ENCODE measurements at places on chromosomes 13 and 19.
A peak's percentile ranks its signal among the peaks of the same experiment; 100 is the strongest.

DNA sequence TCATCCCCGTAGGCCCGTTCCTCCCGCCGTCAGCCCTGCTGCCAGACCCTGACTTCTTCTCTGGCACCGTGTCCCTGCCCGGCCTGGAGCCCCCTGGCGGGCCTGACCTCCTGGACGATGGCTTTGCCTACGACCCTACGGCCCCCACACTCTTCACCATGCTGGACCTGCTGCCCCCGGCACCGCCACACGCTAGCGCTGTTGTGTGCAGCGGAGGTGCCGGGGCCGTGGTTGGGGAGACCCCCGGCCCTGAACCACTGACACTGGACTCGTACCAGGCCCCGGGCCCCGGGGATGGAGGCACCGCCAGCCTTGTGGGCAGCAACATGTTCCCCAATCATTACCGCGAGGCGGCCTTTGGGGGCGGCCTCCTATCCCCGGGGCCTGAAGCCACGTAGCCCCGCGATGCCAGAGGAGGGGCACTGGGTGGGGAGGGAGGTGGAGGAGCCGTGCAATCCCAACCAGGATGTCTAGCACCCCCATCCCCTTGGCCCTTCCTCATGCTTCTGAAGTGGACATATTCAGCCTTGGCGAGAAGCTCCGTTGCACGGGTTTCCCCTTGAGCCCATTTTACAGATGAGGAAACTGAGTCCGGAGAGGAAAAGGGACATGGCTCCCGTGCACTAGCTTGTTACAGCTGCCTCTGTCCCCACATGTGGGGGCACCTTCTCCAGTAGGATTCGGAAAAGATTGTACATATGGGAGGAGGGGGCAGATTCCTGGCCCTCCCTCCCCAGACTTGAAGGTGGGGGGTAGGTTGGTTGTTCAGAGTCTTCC is 1.3 kb upstream of the CLASRP start:
- DNase-seq: no peak

DNA sequence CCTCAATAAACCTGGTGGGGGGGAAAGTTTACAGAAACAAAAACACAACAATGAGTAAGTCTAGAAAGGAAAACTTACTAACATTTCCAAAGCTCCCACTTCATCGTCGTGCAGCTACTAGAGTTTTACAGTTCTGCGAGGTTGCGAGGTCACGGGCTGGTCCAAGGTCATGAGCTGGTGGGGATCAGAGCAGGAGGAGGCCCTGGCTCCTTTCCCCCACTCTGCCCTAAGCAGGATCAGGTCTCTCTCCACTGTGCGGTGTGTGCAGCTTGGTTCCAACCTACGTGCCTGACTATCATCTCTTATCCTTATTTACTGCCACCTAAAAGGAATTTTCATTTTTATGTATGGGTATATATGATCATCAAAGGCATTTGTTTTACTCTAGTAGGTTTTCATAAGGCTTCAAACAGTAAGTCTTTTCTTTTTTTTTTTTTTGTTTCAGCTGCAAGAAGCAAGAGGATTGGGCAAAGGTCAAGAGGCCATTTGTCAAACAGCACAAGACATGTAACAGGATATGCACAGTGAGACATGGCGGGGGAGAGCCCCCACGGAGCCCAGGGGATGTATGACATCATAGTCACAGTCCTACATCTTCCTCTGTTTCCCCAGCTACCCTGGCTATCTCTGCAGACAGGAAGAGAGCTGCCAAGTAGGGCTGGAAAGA is 76.6 kb upstream of the POMP start:
- DNase-seq: no peak

DNA sequence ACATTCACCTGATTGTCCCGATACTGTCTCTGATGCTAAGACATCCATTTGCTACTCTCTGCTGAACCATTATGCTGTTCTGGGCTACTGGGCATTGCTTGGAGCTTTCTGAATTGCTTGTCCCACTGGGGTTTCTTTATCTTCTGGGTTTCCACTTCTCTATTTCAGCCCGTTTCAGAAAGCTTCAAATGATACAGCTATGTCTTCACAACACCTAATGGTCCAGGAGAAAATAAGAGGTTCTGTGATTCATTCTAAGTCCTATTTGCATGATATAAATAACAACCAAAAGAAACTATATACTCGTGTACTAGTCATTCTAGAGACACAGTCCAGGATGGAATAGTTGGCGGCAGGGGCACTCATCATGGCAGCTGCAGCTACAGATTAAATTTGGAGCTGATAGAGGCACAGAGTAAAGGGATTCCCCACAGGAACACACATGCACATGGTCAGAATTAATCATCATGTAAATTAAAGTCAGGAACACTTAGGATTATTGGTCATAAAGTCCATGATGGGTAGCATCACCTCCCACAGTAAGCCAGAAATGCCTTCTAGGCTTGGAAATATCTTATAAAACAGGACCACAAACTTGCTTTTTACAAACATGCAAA is 33.3 kb upstream of the SCEL start:
- DNase-seq: no peak

- no peak for DNase-seq
Observed at GRCh38 chr13:20149762-20150161, 11.1 kb downstream of the GJA3 start.

DNA sequence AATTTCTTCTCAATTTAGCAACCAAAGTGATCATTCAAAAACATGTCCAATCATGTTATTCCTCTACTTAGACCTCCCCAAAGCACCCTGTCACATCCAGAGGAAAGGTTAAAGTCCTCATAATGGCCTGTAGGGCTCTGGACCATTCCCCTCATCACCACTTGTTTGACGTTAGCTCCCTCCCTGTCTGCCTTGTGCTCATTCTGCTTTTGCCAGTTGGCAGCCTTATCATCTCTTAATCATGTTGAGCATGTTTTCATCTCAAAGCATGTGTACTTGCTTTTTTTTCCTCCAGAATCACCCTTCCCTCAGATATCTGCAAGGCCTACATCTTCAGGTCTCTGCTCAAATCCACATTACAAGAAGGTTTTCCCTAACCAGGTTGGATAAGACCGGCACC is 25.9 kb downstream of the UBAC2 start:
- no peak for DNase-seq

GRCh38 chr19:19626516-19627472 is 1.2 kb downstream of the LPAR2 start:
- no peak for DNase-seq

DNA sequence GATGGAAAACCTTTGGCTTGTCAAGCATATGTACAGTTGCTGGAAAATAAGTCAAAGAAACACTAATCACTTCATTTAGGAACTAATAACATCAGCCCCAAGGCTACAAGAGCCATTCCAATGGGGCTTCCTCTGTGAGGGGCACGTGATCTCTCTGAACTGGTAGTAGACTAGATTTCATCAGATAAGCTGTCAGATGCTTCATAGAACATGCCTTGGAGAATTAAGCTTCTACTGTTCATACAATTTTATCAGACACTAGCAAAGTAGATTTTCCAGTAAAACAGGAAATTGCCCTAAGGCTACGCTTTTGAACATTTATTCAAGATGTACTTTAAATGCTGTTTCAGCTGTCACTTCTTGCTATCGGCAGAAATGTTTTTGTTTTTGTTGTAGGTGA is 107.8 kb downstream of the EDNRB start:
- DNase-seq: no peak

GRCh38 chr13:31996601-31997000 is 35.0 kb upstream of the FRY start:
- DNase-seq: no peak

DNA sequence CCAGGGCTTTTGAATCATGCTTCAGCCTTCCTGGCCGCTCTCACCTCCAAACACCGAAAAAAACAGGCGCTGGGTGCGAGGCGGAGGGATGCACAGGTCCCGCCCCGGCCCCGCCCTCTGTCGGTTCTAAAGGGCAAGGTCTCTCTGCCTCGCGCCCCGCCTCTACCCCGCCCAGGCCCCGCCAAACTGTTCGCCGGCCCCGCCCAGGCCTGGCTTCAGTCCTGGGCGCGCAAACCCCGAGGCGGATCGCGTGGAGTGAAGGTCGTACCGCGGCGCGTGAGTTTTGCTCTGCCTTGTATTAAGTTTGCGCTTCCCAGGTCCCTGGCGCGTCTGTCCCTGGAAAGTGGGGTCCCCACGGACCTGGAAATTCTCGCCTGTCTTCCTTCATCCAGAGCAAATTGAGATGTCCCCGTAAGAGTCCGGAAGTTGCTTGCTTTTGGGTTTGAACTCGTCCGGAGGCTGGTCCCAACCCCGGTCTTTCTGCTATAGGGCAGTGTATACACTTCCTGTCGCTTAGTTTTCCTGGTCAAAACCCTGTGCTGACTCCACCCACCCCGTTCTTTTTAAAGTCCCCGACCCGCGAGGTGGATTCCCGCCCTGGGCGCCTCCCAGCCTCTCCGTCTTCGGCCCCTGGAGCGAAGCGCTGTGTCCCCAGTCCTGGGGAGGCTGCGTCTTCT is 8.4 kb downstream of the ZNF808 start:
- no peak for DNase-seq

GRCh38 chr13:56271686-56272085 is 869.0 kb upstream of the PRR20A start:
- no peak for DNase-seq

- no peak for DNase-seq
Observed at GRCh38 chr19:28301463-28301862, 911.5 kb downstream of the UQCRFS1 start.

- no peak for DNase-seq
Observed at GRCh38 chr13:79998381-79998880, 342.5 kb downstream of the SPRY2 start.

- DNase-seq: no peak
Observed at GRCh38 chr19:37304190-37304883, 66.6 kb upstream of the ZNF527 start.

- DNase-seq: no peak
Observed at GRCh38 chr19:35073516-35073915, 32.0 kb downstream of the HPN start.

- peak; percentile 28 for DNase-seq
Observed at GRCh38 chr13:26929971-26930730, 169.6 kb upstream of the GPR12 start.
